Sigmoid colon (tissue), 7 donors: ENCODE measurements at places on chromosomes 1 and 21. TPM values are rescaled to one million over a fixed set of nuclear protein-coding genes. Genes with fewer than 3 reads are reported as not detected.

DNA sequence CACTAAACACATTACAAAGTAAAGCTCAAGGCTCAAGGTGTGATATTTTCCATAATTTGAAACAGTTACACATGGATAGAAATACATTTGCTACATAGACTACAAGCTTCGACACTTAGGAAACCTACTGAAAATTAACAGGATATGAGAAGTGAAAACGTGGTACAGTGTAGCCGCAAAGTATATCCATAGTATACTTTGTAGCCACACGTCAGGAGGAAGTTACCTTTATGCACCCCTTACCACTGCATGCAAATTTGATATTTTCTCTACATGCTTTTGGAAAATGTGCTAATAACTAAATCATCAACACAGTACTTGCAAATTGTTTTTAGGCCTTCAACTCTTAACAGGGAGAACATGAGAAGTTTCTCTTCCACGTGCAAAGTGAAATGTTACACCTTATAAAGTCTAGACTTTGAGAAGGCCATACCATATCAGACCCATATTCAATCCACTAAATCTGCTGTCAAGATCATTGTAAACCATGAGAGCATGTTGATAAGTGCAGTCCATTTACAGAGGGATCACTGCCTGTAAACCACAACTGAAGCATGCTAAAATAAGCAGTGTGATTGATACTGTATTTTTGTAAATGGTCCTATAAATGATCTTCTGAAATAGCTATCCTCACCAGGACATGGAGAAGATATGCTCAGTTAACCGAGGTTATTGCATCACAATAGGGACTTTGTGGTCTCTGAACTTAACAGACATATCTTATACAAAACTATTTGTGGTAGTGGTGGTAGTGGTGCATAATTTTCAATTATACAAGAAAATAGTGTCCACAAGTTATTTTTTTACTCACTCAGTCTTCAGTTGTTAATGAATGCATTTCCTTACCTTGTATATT is 64.7 kb downstream of the VAV3 start:
- DNase-seq = no peak

DNA sequence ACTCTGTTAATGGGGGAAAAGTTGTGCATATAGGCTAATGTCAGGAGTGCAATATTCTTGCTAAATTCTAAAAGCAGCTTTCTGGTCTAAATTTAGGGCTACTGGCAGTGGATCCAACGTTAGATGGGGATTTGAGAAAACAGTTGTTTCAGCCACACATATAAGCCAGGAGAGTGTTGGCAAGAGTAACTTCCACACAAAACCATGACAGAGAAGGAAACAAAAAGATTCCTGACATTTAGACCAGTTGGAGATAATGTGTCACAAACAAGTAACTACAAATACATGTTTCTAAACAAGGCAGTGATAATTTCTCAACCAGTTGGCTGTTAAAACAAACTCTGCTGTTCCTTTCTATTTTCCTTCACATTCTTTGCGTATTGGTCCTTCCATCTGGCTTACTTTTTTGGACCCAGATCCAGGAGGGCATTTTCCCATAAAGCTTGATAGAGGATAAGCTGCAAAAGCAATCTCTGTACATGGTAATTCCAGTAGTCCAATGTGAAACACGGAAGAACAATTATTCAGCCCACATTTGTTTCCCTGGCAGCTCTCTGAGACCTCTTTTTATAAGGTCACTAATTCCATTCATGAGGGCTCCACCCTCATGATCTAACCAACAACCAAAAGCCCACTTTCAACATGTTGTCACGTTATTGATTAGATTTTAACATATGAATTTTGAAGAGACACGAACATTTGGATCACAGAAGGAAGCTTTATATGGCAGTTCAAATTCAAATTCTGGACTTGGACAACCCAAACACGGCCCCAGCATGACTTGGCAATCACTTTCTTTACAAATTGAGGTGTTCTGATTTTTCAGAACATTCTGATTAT is 1888.6 kb downstream of the MRPL39 start:
- DNase-seq = no peak

DNA sequence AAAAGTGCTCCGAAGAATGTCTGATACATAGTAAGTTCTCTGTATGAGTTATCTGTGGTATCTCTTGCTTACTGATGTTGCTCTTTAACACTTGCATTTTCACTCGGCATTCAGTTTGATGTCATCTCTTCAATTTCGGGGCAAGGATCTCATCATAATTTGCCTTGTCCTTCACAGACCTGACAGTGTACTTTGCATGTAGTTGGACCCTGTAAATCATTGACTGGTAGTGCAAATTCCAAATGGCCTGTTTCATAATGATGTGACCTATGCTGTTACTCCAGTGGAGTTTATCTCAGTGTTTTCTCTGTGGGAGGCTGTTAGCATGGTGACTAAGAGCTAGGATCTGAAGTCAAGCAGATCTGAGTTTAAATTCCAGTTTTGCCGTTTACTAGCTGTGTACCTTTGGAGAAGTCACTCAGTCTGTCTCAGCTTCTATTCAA is 34.2 kb upstream of the ABCD3 start:
- DNase-seq = no peak

DNA sequence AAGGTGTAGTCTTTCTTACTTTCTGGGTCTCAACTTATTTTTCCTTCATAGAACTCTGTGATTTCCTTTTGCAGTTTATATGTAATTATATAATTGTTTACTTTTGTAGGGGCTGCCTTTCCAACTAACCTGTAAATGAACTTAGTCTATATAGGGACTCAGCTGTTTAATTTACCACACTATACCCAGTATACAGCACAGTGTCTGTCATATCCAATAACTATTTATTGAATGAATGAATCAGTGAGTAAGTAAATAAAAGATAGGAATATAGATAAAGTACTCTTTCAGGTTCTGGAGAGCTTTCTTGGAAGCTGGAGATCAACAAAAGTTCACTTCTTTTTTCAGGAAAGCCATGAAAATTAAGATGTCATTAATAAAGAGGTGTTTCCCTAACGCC is 174.8 kb downstream of the NTNG1 start:
- no peak for DNase-seq

DNA sequence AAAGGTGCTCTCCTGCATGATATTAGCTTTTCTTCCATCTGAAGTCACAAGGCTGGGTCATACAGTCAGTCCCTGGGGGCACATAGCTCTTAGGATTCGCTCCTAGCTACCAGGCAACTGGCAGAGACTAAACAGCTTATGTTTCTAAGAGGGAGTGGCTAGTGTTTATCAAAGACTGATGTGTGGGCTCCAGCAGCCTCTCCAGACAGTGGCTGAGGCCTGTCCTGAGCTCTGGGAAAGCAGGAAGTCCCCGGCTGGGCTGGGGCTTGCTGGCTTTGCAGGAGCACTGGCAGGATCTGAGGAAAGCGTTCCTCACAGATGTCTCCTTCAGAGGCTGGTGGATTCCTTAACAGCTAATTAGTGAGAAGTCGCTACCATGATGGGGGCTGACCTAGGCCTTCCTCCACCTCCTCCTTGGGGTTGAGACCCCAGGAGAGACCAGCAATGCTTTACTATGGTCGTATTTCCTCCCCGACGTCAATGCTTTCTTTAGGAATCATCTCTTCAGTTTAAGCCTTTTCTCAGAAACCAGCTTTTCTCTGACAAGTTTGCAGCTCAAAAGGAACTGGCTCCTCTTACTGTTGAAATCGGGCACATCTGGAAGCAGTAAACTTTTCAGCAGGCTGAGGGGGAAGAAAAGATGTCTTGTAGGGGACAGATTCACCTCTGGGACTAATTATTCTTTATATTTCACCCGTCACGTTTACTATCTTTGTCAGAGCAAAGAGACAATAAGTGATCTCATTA is 33.5 kb upstream of the HHAT start:
- peak; percentile 74 for DNase-seq

DNA sequence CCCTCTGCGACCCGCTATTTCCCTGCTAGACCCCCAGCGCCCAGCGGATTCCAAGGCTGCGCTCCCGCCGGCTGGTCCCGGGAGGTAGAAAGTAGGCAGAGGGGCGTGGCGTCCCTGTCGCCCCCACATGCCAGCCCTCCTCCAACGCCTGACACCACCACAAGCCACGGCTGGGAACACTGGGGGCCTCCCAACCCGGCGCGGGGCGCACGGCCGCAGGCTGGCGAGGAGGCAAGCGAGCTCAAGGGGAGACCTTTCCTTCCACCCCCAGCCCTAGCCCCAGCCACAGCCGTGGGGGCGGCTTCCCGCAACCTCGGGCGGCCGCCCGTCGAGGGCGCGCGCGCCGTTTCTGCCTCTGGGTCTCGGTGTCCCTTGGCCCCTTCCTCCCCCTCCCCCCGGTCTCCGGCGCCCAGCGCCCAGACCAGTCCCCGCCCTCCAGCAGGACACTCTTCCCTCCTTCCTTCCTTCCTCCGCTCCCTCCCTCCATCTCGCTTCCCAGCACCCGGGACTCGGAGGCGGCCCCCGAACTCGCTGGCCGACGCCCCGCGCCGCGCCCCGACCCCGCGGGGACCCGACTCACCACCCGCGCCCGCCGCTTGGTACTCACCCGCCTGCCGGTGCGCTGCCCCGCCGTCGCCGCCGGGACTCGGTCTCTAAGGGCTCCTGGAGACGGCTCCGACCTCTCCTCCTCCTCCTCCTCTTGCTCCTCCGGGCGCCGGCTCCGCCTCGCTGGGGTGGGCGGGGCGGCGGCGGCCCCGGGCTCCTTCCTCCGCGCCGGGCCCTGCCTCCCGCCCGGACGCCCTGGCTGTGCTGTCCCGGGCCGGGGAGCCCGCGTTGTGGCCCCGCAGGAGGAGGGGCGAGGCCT is at the start of gene GNG12:
TSS of gene GNG12 (minus strand) at position 731 of the 865 bp plus-strand sequence. CDS start 125,781 bp downstream, outside the sequence.
- peak; percentile 89 for DNase-seq

DNA sequence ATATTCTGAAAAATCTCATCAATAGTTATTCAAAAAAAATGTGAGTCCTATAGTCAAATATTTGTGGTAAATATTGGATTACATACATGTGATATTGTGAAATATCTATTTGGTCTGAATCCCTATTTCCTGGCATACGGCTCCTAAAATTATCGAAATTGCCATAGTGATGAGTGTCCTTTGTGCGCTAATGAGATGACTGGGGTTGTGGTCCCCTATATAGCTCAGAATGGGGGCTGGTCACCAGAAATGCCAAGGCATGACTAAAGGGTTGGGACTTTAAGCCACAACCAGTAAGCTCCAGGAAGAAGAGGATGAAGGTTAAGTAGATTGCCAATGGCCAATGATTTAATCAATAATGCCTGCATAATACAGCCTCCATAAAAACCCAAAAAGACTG is 610.2 kb upstream of the CHRM3 start:
- no peak for DNase-seq

DNA sequence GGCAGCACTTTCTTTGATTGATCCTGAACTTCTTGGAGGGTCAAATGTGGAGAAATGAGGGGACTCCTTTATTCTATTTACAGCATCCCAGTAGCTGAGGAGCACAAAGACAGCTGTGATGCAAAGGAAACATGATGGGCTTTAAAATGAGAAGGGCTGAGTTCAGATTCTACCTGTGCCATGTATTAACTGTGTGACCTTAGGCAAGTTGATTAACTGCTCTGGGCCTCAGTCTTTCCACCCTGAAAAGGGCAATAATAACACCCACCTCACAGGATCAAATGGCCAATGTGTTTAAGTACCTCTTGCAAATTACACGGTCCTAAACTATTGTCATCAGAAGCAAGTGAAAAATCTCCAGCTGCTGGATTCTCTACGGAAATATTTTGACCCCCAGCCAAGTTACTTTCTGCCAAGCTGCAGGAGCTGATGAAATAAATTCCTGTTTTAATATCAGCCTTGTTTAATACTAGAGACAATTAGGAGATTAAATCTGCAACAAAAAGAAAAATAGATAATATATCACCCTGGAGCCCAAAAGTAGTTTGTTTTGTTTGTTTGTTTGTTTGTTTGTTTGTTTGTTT is 15.7 kb downstream of the TMEM81 start:
- no peak for DNase-seq

DNA sequence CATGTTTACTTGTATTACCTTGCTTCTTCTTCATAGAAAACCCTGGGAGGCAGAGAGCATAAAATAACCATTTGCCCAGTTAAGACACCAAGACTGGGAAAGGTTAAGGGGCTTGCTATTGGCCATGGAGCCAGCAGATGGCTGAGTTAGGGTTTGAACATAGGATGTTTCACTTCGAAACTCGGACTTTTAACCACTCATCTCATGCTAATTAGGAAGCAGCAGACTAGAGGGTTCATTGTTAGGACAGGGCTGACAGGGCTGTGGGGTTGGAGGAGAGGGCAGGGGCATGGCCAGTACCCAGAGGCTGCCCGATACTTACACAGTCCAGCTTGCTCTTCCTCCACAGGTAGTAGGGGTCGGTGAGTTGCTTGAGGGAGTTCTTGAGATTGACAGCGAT is 17.0 kb downstream of the SLC26A9 start:
- DNase-seq = peak; percentile 29

- no peak for DNase-seq
These were observed 35.3 kb downstream of the VWA5B1 start for GRCh38 chr1:20325844-20326420.

- DNase-seq = no peak
These were observed 342 bp downstream of the DDOST start for GRCh38 chr1:20660847-20661206.

DNA sequence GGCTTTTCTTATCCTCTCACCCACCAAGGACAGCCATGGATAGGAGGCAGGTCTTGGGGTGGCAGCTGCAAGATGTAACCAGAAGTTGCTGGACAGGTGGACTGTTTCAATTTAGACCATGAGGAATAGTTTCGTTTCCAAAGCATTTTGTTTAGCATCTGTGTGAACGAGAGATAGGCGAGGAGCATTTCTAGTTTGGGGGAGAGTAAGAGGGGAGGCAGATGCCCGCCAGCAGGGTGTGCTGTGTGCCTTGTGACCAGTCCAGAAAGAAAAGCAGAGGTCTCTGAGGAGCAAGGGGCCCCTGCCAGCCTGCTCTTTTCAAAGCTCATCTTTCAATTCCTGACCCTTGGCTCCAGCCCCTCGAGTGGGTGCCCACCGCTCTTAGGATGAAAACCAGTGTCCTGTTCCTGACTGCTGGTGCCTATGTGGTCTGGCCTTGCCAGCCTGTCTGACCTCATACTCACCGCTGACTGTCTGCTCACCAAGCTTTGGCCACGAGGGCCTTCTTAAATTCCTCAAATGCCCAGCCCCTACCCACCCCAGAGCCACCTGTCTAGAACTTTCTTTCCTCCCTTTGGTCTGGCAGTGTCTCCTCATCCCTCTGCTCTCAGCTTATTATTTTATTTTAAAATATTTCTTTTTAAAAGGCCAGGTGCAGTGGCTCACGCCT is 8.5 kb downstream of the SERINC2 start:
- no peak for DNase-seq

The LENEP gene
- not detected for total RNA-seq

The PLA2G4A gene
- 17.2 TPM for total RNA-seq

The LCE6A gene
- not detected for total RNA-seq

The TEKT2 gene
- total RNA-seq = not detected
